ENCODE measurements at places on chromosomes 7 and 10. TPM values are rescaled to one million over a fixed set of nuclear protein-coding genes. Genes with fewer than 3 reads are reported as not detected.

ZDHHC6 gene
- total RNA-seq, result 18.9 TPM

KLF14 gene
- not detected for total RNA-seq

AOAH gene
- total RNA-seq, result not detected

NODAL gene
- total RNA-seq, result not detected

RSPH10B2 gene
- total RNA-seq, result 0.50 TPM

MRPS16 gene
- 48.0 TPM for total RNA-seq

CTAGE8 gene
- not detected for total RNA-seq

DKK1 gene
- 21.4 TPM for total RNA-seq

C1GALT1 gene
- 5.2 TPM for total RNA-seq
